Stimulated activated CD4-positive, alpha-beta T cell treated with anti-CD3 and anti-CD28 coated beads, TNF-alpha, amount 100 ng/mL, for 1 hour (primary cell): ENCODE measurements at places on chromosomes 13 and 19.

- DNase-seq, result no peak
Observed at GRCh38 chr19:33379151-33379829, 5.8 kb downstream of the CEBPG start.

GRCh38 chr13:35926859-35927530 lies 204.2 kb downstream of the DCLK1 start:
- DNase-seq, result no peak

DNA sequence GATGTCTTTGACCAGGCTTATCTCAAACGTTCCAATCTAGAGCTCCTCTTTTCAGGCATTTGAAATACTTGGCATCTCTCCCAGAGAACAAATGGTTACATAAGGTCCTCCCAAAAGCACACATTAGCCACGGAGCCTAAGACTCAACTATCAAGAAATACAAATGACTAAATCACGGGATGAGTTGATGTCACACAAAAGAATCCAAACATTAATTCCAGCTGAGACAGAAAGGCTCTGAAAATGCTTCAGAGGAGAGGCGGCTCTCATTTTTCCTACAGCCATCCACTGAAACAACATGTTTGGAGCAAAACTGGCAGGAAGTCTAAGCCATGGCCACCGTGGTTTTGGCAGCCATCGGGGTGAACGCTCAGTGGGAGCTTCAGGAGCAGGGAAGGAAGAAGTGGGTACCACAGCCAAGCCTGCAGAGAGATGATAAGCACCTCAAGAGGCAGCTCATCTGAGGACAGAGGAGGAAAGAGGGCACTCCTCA lies 122.5 kb downstream of the STK24 start:
- no peak for DNase-seq

GRCh38 chr19:13329766-13330165 lies 176.5 kb downstream of the CACNA1A start:
- DNase-seq, result no peak

DNA sequence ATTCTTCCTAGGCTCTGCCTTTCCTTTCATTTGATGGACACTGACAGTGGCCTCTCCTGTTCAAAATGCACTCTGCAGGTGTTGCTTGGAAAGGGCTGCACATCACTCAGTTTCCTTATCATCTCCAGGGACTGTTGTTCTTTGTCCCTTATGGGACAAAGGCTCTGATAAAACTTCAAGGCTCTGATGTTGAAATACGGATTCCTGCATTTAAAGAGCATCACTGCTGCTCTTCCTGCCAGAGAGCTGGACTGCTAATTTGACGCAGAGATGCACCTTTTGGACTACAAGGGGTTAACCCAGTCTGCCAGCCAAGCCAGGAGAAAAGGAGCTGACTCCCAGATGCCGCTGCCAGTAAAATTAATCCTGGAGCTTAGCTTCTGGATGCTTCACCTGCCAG lies 952.1 kb downstream of the DIAPH3 start:
- DNase-seq, result no peak

- no peak for DNase-seq
Observed at GRCh38 chr19:33143897-33144405, 12.0 kb downstream of the WDR88 start.

DNA sequence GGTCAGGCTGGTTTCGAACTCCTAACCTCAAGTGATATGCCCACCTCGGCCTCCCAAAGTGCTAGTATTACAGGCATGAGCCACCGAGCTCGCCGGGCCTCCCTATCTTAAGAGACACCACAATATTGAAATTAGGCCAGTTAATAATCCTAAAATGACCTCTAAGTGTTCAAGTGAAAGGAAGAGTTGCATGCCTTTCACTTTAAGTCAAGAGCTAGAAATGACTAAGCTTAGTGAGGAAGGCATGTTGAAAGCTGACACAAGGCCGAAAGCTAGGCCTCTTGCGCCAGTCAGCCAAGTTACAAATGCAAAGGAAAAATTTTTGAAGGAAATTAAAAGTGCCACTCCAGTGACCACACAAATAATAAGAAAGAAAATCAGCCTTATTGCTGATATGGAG lies 144.5 kb upstream of the FNDC3A start:
- no peak for DNase-seq

- DNase-seq, result no peak
Observed at GRCh38 chr13:19910336-19911072, 47.1 kb upstream of the ZMYM5 start.

DNA sequence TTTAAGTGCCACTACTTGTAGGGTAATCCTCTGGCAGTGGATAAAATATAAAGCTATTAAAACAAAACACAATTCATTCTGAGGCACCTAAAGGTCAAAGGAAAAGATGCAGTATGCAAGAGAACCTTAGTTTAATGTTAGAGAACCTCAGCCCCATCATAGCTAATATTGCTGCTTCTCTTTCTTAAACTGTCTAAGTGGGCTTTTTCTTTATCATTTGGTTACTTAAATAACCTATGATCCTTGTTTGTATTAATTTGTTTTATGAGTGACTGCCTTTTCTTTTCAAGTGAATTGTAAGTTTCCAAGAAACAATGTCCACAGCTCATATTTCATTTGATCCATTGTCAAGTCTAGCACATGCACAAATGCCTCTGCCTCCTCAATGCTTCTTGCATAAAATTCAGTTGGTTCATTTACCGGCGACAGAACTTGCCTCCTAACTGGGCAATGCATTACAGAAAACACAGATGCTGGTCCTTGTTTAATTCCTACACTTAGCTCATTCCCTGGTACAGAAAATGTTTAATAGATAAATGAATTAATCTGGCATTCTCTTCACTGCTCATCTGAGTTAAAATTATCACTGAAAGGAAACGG lies 1049.8 kb downstream of the OLFM4 start:
- DNase-seq, result no peak

- no peak for DNase-seq
Observed at GRCh38 chr13:48896312-48896711, 79.4 kb upstream of the FNDC3A start.

DNA sequence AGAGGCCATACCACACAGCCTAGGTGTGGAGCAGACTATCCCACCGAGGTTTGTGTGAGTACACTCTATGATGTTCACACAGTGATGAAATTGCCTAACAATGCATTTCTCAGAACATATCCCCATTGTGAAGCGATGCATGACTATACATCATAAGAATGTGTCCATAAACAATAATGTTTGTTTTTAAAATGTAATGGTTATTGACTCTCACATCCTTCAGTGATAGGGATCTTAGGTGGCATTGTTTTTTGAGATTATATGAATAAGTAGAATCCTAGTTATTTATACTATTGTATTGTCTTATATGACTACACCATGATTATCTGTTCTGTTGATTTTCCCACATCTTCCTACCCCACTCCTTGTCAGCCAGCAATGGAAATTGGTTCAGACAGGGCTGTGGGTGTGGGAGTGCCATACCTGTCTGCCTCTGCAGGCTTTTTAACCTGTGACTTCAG lies 13.6 kb downstream of the CCNA1 start:
- no peak for DNase-seq

- DNase-seq, result no peak
Observed at GRCh38 chr13:97901716-97902115, 51.8 kb upstream of the IPO5 start.

GRCh38 chr13:99960663-99961311 lies 10.8 kb downstream of the ZIC5 start:
- no peak for DNase-seq

DNA sequence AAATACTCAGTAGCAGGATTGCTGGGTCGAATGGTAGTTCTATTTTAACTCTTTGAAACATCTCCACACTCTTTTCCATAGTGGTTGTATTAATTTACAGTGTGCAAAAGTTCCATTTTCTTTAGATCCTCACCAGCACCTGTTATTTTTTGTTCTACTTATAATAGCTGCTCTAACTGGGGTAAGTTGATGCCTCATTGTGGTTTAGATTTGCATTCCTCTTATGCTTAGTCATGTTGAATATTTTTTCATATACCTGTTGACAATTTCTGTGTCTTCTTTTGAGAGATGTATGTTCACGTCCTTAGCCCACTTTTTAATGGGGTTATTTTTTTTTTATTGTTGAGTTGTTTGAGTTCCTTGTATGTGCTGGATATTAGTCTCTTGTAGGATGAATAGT lies 144.6 kb downstream of the NBEA start:
- no peak for DNase-seq

- no peak for DNase-seq
Observed at GRCh38 chr13:37526710-37527473, 71.7 kb downstream of the POSTN start.

DNA sequence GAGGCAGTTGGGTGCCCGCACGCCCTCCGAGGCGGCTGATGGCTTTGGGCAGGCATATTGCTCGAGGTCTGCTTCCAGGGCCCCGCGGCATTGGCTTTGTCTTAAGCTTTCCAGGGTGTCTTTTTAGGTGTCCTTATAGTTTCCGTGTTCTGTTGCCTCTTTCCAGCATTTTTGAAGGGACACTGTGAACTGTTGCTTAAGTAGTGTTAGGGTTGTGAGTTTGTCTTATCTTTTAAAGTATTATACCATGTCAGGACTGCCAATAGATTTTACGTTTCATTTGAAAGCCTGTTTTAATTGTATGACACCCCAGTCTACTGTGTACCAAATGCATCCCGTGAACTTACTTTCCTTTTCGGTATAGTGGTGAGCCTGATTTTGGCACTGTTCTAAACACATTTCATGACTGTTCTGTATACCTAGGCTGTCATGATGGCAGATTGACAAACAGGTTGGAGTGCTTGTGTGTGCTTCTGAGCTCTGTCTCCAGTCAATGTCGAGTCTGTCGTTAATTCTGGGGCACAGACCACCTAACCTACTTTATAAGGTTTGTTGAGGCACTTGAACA lies 656 bp downstream of the PCCA start:
- no peak for DNase-seq

DNA sequence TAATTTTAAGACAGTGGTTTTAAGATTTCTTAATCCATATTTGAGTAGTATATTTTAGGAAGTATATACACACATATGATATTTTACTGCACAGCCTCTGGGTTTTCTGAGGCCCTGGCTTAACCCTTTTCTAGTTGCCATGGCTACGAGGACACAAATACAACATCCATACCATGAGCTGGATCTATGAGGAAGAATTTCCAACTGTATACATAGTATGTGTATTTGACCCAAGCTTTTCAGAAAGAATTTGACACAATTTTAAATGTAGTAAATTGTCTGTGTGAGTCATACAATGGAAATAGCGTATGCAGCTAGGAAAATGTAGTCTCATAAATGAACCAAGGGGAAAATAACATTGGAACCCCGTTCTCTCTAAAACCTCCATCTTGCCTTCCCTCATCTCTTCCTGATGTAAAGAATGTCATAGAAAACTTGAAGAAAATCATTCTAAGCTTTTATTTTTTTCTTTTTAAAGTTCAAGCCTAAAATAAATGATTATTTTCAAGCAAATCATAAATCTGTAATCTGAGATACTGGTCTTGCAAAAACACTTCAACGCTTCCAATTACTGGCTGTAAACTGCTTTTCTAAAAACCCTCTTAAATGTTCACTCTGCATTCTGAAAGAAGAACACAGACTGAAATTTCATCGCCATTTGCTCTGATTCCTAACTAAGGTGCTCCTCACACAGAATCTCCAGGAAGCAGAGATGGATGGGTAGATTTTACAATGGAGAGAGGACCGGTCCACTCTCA lies 172.4 kb downstream of the LACC1 start:
- DNase-seq, result no peak

DNA sequence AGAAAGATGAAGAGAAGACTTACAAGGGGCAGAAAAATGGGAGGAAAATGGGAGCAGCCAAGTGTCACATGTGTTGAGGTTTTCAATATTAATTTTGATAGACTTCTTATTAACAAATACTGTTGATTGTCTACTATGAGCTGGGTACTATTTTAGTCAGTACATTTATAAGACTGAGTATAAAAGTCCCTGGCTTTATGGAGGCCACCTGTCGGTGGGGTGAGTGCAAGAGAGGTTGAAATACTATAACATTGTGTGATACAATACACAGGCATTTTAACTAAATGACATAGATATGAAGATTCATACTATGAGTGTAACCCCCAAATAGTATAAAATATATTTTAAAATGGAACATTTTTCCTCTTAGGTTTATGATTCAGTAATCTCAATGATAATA lies 29.9 kb downstream of the SLC10A2 start:
- no peak for DNase-seq

DNA sequence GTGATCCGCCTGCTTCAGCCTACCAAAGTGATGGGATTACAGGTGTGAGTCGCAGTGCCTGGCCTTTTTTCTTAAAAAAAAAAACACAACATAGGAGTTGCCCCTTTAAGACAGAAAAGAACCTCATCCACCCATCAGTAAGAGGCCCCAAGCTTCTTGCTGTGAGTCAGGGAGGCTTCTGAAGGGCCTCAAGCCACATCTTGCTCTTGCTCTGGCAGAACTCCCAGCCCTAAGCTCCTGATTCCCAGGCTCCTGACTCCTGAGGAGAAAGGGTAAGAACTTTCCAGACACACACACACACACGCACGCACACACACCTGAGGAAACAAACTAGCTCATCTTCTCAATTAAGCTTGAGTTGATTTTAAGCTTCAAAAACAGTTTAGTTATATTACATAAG lies 6.9 kb downstream of the ETFB start:
- no peak for DNase-seq

- no peak for DNase-seq
Observed at GRCh38 chr13:93521307-93521706, 294.7 kb downstream of the GPC6 start.

DNA sequence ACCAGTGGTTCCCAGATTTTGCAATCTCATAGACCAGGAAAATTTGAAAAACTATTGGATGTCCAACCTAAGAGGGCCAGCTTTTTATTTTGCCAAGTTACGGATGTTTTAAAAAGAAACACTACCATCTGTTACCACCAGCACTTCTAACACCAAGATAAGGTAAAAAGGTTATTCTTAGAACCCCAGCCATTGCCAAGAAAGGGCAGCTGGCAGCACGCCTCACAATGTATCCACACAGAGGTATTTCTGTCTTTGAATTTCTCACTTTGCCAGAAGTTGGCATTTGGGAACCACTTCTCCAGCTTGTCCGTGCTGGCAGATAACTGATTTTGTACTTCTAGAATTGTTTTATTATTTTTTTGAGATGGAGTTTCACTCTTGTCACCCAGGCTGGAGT lies 28.7 kb downstream of the CAPN12 start:
- no peak for DNase-seq

DNA sequence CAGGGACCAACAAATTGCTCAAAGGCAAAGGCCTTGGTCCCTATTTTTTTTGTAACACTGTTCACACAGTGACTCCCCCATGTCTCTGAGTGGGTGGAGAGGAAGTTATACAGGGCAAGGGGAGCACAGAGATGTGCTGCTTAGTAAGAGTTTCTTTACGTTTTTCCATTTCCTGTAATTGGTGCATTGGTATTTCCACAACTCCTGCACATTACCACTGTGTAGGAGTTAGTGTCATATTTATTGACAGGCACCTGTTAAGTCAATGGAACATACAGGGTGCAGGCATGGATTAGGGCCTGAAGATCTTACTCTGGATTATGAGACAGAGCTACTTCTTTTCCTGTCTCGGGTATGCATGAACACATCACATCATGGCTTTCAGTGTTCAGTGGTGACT lies 45.2 kb downstream of the SOX21 start:
- DNase-seq, result no peak

- DNase-seq, result no peak
Observed at GRCh38 chr13:23771552-23771951, 117.6 kb downstream of the MIPEP start.
